Activated naive CD4-positive, alpha-beta T cell treated with anti-CD3 and anti-CD28 coated beads, Interleukin-2, amount 50 U/mL, for 72 hours (primary cell): ENCODE measurements at places on chromosomes 2 and 18.

DNA sequence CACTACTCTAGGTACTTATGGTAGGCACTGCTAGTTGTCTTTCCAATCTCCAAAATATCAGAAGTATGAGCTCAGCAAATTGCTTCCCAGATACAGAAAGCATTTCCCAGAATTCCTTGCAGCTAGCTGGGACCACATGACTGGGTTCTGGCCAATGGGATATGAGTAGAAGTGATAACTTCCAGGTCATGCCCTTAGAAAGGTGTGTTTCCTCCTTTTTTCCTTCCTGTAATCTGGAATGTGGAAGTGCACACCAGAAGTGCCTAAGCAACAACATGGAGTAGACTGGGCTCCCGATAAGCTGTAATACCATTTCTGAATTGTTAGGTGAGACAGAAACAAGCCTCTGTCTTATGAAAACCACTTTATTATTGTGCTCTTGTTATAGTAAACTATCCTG is 279.8 kb downstream of the ZNF385B start:
- no peak for DNase-seq

- no peak for DNase-seq
These were observed 14.4 kb downstream of the FAM178B start for GRCh38 chr2:96971926-96972444.

DNA sequence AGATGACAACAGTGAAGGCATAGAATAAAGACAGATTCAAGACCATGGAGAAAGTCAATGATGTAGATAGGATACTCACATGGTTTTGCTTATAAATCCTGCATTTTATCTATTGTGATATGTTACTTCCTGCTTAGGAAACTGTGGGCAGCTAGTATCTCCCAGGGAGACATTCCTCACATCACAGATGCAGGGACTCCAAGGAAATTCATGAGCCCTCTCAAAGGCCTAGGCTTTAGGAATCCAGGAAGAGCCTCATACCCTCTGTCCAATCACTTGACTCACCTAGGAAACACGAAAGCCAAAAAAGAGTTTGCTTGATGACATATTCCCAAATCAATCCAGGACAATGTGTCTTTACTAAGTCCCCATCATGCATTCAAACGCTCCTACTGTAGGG is 247.8 kb upstream of the KLHL29 start:
- DNase-seq, result no peak

DNA sequence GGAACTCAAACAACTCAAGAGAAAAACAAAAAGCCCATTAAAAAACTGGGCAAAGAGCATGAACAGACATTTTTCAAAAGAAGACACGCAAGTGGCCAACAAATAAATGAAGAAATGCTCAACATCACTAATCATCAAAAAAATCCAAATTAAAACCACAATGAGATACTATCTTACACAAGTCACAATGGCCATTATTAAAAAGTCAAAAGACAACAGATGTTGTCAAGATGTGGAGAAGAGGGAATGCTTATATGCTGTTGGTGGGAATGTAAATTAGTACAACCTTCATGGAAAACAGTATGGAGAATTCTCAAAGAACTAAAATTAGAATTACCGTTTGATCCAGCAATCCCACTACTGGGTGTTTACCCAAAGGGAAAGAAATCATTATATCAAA is 15.1 kb downstream of the LMAN1 start:
- DNase-seq, result no peak

DNA sequence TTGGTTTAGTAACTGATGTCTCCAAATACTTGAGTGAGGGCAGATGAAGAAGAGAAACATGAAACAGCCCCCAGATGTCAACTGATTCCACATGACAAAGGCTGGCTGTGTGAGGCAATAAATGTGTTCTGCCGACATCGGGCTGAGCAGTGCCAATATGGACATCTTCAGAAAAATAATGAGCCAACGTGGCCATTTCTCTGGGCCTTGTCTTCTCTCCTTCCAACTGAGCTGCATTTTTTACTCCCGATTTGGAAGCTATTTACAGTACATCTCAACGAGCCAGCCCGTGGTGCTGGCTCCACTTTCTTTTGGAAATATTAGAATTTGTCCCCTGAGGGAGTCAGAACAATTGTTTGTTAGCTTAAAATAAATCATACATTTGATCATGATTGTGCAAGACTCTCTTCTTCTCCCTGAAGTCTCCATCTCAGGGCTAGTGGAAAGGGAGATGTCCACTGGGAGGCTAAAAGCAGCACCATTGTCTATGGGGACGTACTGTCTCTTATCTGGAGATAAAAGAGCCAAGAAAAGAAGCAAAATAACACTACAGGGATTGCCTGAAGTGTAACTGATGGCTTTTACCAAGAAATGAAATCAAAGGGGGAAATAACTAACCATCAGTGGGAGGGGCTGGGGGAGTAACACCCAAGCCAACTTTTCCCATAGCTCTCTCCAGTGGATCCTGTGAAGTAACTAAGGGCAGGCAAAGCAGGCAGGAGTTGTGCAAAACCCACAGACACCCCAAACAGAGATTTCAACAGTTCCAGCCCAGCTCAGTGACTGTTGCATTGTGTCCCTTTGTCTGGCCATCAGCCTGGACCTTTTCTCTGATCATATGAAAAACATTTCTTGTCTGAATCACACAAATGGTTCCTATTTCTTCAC is 114.8 kb downstream of the RDH14 start:
- no peak for DNase-seq

DNA sequence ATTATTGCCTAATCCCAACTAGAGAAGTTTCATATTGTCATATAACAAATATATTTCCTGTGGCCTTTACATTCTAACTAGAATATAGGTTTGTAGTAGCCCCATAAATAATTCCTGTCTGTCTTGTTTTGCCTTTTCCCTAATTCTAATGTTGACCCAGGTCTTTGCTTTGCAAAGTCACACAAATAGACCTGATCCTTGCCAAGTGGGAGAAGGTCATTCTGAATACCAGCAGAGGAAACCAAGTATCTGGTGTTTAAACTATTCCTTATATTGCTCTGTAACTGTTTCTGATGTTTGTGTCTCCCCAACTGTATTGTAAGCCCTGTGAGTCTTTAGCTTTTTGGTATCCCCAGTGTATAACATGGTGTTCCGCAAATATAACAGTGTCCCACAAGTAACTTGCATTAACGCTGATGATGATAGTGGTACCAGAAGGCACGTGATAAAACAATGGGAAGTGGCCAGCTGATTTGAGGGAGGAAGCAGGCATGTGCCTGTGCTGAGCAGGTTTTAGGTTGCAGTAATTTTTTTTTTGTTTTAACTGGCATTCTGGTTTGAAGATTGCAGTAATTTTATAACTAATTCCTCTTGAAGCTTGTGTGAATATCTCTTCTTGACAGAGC is 11.1 kb downstream of the HADHB start:
- no peak for DNase-seq

GRCh38 chr2:36717603-36718266 is 21.2 kb downstream of the VIT start:
- DNase-seq, result no peak

DNA sequence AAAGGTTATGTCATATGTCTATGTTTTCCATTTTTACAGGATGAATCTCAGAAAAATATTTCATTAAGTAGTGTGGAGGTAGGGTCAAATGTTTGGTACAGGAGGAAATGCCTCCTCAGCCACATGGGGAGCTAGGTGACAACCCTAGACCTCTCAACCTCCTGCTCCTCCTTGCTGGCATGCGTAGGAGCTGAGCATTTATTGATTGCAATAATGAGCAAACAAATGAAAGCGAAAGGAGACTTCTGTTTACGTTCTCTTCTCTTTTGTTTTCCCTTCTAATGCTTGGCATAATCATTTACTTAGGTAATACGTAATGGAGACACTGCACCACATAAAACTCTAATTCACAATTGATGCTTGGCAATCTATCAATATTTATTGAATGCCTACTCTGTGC is 95.1 kb upstream of the CCBE1 start:
- DNase-seq, result no peak

GRCh38 chr2:233385489-233386044 is 31.3 kb downstream of the DGKD start:
- no peak for DNase-seq

- peak; percentile 66 for DNase-seq
These were observed 12.0 kb upstream of the E2F6 start for GRCh38 chr2:11477994-11478393.

- DNase-seq, result no peak
These were observed 30.1 kb downstream of the FHOD3 start for GRCh38 chr18:36327352-36328316.

- no peak for DNase-seq
These were observed 130.6 kb downstream of the AKAIN1 start for GRCh38 chr18:5066380-5066977.

GRCh38 chr18:7616661-7617060 is 49.5 kb downstream of the PTPRM start:
- DNase-seq, result no peak
